ENCODE measurements at places on chromosomes 1 and 21.
A peak's percentile ranks its signal among the peaks of the same experiment; 100 is the strongest.

DNA sequence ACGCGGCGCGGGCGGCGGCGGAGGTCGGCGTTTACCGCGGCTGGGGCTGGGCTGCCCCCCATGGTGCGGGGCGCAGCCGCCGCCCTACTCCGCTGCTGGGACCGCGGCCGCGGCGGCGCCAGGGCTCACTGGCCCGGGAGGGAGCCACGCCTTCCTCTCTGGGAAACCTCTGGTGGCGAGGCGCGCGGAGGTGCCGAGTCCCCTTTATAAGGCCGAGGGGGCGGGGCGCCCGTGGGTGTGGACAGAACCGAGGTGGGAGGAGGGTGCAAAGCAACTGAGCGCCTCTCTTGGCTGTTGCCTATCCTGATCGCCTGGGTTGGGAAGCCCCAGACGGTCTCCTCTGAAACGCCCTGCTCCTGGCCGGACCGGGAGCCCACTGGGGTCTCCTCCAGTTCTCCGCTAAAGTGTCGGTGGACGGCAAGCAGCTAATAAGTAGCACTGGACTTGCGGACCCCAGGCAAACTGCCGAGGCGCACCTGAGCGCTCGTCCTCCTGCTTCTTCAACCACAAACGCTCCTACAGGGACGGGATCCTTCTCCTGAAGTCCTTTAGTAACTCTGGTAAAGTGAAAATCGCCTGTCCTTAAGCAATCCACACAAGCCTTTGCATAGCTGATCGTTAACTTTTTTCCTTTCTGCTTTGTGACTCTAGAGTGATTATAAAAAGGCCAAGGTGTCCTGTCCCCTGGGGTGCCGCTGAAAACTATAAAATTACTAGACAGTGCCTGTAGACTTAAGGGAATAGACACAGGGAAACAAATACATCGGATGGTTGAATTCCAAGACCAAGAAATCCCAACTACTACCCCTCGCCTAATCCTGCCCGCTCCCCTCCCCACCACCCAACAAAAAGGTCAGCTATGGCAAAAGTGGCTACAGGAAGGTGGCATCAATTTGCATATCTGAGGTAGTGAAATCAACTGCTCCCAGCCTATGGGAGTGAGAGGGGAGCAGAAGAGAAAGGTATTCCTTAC lies at the start of gene PTGER3:
Gene PTGER3, minus strand, starts transcription at position 182 of the 973 bp plus-strand sequence. CDS start 239 bp downstream, outside the sequence.
- peak; percentile 51 for DNase-seq

DNA sequence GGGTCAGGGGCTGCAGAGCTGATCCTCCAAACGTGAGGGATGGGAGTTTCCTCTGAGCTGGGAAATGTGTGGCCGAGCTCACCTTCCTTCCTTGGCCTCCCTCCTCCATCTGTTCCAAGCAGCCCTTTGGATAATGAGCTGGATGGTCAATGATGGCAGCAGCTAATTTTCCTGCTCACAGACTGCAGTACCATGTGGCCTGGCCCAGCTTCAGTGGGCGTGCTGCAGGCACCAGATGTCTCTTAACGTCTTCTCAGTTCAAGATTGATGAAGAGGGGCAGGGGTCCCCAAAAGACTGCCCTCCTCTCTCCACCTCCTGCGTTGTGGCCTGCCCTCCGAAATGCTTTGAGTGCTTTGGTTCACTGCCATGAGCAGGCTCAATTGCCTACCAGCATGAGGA lies 86.0 kb downstream of the UBIAD1 start:
- no peak for DNase-seq

DNA sequence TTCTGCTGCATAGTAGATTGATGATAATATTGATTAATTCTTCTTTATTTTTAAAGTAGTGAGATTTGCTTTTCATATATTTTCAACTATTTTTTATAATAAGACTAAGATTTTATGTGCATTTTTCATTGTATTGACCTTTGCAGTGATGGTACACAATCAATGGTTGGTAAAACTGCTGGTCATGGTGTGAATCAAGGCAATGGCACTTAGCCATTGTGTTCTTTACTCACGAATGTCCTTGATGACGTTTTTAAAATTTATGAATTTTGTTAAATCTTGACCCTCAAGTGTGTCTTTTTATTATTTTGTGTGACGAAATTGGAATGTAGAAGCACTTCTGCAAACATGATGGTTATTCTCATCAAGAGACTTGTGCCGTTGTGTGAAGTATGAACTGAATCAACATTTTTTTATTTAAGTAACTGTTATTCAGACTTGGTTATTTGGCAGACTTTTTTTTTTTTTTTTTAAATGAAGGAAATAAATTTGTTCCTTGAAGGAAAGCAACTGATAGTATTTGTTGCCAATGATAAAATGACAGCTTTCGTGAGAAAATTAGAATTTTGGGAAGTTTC lies 22.6 kb downstream of the CDC73 start:
- no peak for DNase-seq

DNA sequence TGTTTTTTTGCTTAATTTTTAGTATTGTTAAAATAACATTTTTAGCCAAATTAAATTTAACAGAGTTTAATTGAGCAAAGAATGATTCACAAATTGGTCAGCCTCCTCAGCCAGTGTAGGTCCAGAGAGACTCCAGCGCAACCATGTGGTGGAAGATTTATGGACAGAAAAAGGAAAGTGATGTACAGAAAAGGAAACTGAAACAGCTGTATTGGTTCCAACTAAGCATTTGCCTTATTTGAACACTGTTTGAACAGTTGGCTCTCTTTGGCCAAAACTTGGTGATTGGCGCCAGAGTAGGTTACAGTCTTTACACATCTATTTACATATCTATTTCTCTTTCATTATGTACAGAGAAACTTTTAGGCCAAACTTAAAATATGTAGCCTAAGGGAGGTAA lies 19.4 kb downstream of the RPS6KC1 start:
- no peak for DNase-seq

DNA sequence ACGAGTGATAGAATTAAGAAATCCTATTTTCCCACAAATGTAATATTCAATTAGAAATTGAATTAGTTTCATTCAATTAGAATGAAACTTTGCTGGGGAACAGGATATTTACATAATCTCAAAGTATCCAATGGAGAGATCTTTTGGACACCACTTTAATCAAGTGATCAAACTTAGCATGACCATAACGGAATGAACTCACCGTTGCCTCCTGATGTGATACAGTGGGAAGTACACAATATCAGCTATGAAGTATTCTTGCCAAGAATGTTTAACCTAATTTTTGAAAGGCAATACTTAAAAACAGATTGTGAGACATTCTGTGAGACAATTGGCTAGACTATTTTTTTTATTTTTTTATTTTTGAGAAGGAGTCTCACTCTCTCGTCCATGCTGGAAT lies 16.6 kb downstream of the CDKN2C start:
- DNase-seq, result no peak

DNA sequence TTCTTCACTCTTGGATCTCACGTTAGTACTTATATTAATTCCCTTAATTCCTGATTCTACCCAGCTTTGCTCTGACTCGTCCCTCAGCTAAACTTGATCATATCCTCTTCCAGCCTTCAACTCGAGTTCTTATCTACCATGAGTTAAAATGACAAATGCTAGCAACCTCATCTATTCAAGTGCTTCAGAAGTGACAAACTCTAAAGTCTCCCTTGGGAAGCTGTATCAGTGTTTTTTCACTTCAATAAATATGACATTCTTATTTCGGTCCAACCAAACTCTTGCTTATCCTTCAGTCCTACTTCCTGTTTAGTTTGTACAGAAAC lies 75.3 kb downstream of the FOXJ3 start:
- DNase-seq, result no peak

DNA sequence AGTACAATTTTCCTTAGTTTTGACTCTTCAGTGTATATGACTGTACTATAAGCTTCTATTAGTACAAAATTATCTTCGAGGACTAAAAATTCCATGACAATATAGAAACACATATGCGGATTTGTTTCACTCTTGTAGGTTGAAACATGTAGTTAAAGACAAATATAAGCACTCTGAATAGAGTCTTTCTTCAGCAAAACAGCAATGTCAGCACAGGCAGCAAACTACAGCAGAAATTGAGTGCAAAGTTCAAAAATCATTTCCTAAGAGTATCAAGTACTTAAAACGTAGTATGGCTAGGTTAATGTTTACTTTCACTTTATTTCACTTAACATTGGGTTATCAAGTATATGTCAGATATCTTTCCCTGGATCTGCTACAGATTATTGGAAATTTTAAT lies 106.7 kb downstream of the FAF1 start:
- no peak for DNase-seq

- no peak for DNase-seq
Measured at GRCh38 chr1:73910466-73910865, 287.5 kb downstream of the LRRIQ3 start.

DNA sequence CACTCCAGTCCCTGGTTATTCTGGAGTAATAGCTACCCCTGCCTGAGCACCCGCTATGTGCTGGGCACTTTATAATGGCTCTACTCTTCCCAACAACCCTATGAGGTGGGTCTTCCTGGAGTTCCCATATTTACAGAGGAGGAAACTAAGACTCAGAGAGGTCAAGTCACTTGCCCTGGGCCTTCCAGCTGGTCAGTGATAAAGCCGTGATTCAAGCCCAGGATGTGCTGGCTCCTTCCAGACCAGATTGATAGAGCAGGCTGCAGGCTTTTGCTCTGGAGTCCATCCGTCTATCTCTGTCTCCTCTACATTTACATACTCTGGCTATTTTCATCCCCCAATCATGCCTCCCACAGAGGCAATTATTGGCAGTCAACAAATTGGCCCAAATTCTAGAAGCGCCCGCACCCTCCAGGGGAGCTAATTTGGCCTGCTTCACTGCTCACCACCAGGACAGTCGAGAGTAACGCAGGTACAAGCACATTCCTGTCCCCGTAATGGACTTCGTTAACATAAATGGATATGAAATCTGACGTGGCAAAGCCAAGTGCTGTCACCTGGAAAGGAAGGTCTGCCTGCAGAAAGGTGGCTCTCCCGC lies 39.8 kb upstream of the SELENON start:
- DNase-seq, result no peak

DNA sequence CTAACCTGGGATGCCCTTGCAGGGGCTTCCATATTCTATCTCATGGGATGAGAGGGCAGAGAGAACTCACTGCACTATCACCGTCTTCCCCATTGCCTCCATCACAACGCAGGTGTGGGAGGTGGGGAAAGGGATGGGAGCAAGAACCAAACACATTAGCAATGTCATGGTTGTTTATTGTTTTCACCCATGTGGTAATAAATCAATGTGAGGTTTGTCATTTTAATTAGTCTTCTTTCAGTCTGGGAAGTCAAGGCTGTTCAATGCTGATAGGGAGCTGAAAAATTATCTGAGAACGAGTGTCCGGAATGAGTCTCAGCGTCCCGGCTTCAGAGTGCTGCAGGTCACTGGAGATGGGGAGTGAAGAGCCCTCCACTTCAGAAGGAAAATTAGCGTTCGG lies 268.5 kb downstream of the DUSP10 start:
- DNase-seq, result no peak

DNA sequence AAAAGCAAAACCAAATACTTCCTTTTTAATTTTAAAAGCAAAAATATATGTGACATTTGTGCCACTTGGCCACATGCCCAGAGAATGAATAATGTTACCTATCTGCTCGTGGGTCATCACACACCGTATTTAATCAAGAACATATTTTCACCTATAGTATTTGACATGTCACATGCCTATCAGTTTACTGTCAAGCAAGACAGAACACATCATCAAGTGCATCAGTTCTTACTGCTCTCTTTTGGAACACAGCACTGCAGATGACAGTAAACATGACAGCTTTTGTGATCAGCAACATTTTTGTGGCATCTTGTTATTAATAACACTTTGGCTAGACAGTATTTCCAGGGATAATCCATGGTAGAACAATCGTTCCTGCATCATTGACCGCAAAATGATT lies 134.4 kb downstream of the LRRC7 start:
- DNase-seq, result no peak

GRCh38 chr1:47435506-47436303 lies 2.1 kb upstream of the FOXD2 start:
- no peak for DNase-seq

DNA sequence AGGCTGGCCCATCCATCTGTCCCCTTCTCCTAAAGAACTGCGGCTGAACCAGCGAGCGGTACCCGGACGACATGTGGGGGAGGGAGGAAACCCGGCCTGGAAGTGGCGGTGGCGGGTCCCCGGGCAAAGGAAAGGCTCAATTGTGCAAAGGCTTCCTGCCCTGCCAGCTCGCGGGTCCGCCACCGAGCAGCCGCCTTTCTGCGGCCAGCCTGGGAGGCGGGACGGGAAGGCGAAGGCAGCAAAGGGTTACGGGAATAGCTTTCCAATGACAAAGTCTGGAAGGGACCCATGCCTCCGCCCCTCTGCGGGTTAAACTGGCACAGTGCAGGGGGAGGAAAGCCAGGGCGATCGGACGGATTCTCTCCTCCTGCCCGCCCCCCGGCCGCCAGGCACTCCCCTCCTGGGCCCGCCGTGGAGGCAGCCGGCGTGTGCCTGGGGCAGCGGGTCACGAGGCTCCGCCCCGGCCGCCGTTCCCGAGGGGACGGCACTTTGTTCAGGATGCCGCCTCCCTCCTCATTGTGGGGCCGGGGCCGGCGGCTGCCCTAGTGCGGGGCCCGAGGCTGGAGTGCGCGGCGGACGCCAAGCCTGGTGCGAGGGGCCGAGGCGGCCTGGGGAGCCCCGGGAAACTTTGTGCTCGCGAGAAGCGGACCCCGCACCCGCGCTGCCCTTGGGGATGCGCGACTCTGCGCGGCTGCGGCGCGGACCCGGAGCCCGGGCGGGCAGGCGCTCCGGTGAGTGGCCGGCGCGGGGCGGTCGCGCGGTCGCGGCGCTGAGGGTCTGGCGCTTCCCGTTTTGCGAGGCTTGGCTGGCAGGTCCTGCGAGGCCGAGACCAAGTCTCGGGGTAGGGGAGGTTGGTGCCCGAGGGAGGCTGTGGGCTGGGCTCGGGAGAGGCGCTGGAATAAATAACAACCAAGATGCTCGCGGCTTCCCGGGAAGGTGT lies at the start of gene NAV1:
Gene NAV1, plus strand, starts transcription at position 516 of the 940 bp plus-strand sequence. CDS start 83,758 bp downstream, outside the sequence.
- DNase-seq, result no peak

- DNase-seq, result no peak
Measured at GRCh38 chr1:190029441-190029840, 448.2 kb downstream of the BRINP3 start.

DNA sequence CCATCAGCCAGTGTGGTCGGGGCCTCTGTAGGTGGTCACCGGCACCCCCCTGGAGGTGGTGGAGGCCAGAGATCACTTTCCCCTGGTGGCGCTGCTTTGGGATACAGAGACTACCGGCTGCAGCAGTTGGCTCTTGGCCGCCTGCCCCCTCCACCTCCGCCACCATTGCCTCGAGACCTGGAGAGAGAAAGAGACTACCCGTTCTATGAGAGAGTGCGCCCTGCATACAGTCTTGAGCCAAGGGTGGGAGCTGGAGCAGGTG lies 961 bp downstream of the RBM15 start:
- DNase-seq, result peak; percentile 11

- no peak for DNase-seq
Measured at GRCh38 chr1:178529364-178530036, 16.6 kb downstream of the TEX35 start.

GRCh38 chr1:159015440-159015909 lies 5.8 kb downstream of the IFI16 start:
- DNase-seq, result peak; percentile 81

GRCh38 chr1:116807394-116808199 lies 53.4 kb downstream of the CD2 start:
- DNase-seq, result no peak

- DNase-seq, result no peak
Measured at GRCh38 chr1:107934578-107934977, 30.4 kb downstream of the VAV3 start.

DNA sequence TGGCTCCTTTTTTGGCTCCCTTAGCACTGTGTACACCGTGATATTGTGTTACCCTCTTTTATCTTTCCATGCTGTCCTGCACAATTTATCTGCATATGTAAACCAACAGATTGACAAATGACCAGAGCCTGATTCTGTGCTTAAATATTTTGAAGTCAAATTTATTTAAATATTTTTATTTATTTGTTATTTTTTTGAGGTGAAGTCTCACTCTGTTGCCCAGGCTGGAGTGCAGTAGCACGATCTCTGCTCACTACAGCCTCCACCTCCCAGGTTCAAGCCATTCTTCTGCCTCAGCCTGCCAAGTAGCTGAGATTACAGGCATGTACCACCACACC lies 12.8 kb downstream of the PMF1 start:
- no peak for DNase-seq
